Stimulated activated CD8-positive, alpha-beta memory T cell treated with anti-CD3 and anti-CD28 coated beads, Interleukin-4, amount 100 ng/mL, for 4 hours (primary cell): ENCODE measurements at places on chromosomes 1 and 21.
A peak's percentile ranks its signal among the peaks of the same experiment; 100 is the strongest.

- peak; percentile 19 for DNase-seq
Observed at GRCh38 chr21:34073749-34074282, 438 bp downstream of the MRPS6 start.

GRCh38 chr1:19618428-19618827 is 25.7 kb upstream of the NBL1 start:
- no peak for DNase-seq

- no peak for DNase-seq
Observed at GRCh38 chr1:84214115-84214956, 70.3 kb downstream of the PRKACB start.

DNA sequence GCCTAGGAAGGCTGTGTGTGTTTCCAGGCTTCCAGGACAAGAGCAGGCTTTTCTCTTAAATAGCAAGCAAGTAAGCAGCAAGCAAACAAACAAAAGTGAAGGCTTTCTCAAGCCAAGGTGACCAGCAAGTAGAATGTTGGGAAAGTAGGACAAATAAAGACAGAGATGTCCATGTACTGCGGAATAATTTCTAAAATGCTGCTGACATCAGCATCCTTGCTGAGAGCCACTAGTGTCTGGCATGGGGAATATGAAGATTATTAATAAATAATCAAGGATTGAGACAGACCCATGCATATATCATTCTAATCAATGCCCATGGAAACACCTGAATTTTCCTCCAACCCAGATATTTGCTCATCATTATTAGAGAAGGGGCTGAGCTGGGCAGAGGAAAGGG is 6.4 kb upstream of the DYRK3 start:
- DNase-seq: no peak

DNA sequence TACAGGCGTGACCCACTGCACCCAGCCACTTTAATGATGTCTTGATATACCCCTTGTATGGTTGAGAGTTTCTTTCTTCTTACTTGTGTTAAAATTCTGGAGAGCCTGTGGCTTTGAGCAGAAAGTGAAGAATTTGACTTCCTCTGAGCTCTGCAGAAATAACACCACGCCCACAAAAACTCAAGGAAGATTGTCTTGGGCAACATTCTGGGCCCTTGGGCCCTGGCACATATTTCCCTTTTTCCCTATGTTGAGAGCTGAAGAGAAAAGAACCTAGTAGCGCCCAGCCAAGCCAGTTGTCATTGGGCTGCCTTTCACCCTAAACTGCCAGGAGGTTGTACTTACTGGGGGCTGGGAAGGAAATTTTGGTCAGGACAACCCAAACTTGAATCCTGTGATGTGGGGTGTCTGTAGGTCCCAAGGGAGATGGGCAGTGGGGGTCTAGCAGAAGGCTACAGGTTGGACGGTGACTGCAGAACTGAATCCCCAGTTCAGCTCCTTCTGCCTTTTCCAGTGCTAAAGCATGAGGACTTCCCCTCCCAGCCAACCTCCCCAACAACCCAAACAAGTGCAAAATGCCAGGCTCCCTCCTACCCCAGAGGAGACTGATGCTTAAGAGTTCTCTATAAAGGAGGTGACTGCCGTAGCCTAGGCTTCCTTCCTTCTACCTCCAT is 11.7 kb upstream of the SNAPIN start:
- no peak for DNase-seq

DNA sequence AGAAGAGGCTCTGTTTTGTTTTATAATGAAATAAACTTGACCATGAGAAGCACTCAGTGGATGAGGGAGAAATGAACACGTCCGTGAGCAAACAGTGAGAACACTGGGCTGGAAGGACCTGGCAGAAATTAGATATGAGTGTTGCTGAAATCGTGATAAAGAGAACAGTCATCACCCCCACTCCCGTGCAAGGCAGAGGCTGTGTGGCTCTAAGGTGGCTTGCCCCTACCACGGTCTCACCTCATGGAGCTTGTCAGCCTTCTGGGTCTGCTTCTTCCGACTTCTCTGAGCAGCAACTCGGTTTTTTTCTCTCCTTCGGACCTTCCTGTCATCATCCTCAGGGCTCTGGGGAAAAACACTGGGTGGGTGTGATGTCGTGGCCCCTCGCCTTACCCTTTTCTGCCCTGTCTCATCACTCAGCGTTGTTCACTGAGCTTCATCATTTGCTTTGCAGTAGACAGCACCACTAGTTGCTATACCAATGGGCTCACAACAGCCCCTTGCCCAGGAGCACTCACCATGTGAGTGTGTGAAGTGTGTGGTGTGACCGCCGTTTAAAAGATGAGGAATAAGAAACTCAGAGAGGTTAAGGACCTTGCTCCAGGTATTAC is 2.8 kb downstream of the BATF3 start:
- no peak for DNase-seq

DNA sequence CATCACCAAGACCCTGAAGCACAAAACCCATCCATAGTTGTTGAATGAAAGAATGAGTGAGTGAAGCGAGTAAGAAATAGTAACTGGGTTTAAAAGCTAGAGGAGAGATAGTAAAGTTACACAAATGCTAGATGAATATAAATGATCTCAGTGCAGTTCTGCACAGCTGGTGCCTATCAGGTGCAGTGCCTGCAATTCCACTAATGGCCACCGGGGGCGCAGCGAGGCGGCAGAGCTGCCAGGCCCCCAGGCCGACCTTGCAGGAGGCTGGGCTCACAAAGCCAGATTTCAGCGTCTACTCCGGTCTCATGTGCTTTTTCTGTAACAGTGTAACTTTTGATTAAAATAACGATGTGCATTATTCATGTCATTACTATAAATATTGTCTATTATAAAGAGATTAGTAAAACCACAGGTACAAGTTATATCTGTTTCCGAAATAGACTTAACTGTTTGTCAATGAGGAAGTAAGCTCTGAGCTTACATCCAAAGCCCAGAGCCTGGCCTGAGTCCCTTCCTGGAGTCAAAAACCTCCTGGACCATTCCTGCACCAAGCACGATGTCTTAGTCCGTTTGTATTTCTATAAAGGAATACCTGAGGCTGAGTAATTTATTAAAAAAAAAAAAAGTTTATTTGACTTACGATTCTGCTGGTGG is 477.6 kb downstream of the NPHP4 start:
- peak; percentile 39 for DNase-seq

GRCh38 chr1:90313778-90314177 is 318.9 kb downstream of the ZNF326 start:
- DNase-seq: no peak

DNA sequence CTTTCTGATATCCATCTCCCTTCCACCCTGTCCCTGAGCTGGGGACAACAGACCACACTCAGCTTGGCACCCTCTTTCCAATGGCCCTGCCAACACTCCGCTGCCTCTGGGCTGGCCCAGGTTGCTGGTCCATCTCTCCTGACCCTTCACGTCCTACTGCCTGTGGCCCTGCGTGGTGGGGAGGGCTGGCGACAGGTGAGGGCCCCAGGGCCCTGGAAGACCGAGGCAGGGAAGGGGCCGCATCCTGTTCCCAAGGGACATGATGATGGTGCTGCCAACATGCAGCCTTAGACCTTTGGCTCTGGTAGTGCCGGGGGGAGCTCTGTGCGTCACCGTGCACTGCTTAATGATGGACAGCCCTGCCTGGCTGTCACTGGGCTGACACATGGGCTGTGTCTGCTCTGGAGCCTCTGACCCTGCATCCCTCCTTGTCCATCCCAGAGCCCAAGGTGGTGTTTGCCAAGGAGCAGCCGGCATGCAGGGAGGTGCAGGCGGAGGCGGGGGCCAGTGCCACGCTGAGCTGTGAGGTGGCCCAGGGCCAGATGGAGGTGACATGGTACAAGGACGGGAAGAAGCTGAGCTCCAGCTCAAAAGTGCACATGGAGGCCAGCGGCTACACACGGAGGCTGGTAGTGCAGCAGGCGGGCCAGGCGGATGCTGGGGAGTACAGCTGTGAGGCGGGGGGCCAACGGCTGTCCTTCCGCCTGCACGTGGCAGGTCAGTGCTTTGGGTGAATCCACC is 65.2 kb downstream of the OBSCN start:
- DNase-seq: no peak
